ENCODE measurements at places on chromosomes 1 and 21.
A peak's percentile ranks its signal among the peaks of the same experiment; 100 is the strongest.

DNA sequence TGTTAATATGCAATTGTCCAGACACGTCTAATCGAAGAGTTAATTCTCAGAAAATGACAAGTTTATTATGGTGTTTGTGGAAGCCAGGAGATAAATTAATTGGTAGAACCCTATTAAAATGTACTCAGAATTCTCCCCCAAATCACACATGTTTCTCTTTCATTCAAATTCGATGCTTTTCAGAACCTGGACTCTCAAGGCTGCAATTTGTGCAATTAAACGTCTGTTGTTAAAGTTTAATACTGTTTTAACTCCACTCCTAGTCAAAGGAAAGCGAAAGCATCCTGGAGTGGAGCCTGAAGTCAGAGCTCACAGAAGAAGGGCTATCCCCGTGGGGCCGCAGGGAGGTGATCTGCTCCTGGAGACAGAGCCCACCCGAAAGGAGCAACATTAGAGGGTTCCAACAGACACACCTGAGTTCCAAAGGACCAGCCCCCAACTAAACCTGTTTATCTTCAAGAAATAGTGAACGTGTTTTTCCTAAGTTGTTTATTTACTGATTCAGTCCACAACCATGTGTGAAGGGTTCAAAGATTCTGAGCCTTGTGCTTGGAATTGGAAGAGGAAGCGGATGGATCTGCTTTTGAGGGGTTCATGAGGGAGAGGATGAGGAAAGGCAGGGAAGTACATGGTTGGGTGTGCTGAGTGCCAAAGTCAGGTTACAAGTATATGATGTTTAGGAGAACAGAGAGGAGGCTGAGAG lies 68.0 kb upstream of the AKT3 start:
- DNase-seq: no peak

- DNase-seq: no peak
These were observed 7.9 kb downstream of the CEPT1 start for GRCh38 chr1:111147948-111148347.

DNA sequence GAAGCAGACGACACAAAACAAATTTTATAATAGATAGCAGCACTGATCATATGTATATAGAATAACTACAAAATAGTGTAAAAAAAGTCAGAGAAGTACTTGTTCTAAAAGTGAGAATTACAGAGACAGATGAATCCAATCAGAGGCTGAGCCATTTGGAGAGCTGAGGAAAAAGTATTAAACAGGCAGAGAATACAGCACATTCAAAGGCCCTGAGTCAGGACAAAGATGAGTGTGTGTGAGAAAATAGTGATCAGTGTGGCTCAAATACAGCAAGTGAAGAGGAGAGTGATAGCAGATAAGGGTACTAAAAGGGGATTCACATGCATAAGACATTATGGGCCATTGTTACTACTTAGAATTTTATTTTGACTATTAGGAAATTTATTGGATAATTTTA lies 430.6 kb upstream of the BRINP3 start:
- no peak for DNase-seq

GRCh38 chr1:155296661-155297060 lies 4.6 kb downstream of the PKLR start:
- no peak for DNase-seq

- no peak for DNase-seq
These were observed 45.7 kb upstream of the TSPAN2 start for GRCh38 chr1:115134850-115135480.

- no peak for DNase-seq
These were observed 39.0 kb upstream of the CASZ1 start for GRCh38 chr1:10835421-10835820.

DNA sequence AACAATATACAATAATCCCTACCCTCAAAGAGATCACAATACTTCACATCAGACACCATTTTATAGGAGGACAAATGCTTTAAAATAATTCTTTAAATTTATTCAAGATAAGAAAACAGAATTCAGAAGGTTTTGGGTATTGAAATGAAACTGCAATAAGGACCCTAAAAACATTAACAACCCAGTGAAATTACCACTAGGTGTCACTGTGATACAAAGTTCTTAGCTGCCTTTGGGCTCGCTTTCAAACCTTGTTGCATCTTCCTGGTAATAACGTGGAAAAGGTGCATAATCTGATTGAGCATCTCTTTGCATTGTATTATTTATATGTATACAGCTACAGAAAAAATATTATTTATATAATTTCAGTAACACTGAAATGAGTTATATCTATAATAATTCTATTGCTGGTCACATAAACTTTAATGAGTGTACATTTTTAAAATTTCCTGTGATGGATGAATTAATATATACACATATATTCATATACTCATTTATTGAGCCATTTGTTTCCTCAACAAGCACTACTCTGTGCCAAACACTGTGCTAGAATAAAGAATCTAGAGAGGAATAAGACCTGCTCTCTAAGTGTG lies 185.2 kb downstream of the FAF1 start:
- DNase-seq: no peak

- peak; percentile 69 for DNase-seq
These were observed 48.5 kb upstream of the ECE1 start for GRCh38 chr1:21338573-21339355.

DNA sequence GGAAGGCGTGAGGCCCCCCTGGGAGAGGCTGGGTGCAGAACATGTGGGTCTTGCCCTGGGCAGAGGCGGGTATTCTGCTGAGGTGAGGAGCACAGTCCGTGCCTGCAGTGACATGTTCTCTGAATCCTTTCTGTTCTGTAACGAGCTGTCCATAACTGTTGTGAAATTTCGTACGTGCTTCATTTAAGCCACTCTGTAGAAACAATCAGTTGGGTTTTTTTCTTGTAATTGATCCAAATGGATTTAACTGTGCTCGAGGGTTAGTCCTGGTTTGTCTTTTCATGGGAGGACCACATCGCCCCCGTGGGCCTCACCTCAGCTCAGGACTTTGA lies 45.4 kb upstream of the DIP2A start:
- no peak for DNase-seq

- no peak for DNase-seq
These were observed 115.1 kb downstream of the HIVEP3 start for GRCh38 chr1:41803656-41804055.

DNA sequence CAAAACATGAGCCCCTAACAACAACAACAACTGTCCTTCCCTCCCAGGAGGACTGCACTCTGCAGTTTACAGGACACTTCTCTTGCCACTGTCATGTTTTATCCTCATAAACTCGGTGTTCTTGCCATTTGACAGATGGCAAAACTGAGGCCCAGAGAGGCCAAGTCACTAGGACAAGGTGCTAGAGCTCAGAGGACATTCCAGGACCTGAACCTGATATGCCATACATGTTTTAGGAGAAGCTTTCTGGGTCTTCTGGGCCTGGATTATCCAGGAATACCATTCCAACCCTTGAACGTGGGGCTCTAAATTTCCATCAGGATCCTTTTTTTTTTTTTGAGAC lies 19.4 kb upstream of the TENT5B start:
- no peak for DNase-seq

All from lower leg skin (tissue), 4 donors.